ENCODE measurements at places on chromosomes 6 and 20.

GRCh38 chr6:12030993-12031550, 19.0 kb downstream of the HIVEP1 start:
- no peak overlapping the region for H3K27ac ChIP-seq
- H3K4me3 ChIP-seq, result no peak overlapping the region
- DNase-seq, result no peak

DNA sequence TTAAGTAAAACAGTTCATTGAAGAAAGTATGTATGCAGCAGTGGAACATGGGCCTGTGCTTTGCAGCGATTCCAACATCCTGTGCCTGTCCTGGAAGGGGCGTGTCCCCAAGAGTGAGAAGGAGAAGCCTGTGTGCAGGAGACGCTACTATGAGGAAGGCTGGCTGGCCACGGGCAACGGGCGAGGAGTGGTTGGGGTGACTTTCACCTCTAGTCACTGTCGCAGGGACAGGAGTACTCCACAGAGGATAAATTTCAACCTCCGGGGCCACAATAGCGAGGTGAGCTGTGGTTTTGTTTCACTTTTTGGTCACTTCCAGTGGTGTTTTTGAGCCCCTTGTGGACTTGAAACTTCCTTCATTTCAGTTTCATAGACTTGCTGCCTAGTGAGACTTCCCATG, 1.7 kb downstream of the TULP4 start:
- H3K36me3 ChIP-seq, result peaks cover 70% of the 10 kb centered on the region
- H3K27ac ChIP-seq, result no peak overlapping the region
- no peaks in the 10 kb centered on the region for H3K4me1 ChIP-seq
- no peaks in the 10 kb centered on the region for H3K27me3 ChIP-seq
- H3K4me3 ChIP-seq, result no peak overlapping the region
- no peak for DNase-seq

- H3K4me1 ChIP-seq, result no peaks in the 10 kb centered on the region
- H3K36me3 ChIP-seq, result peaks cover 5% of the 10 kb centered on the region
- no peak for DNase-seq
- H3K4me3 ChIP-seq, result no peak overlapping the region
These were observed 391.8 kb upstream of the SOX4 start for GRCh38 chr6:21201637-21202350.

- no peaks in the 10 kb centered on the region for H3K36me3 ChIP-seq
- no peak overlapping the region for H3K27ac ChIP-seq
- no peaks in the 10 kb centered on the region for H3K4me1 ChIP-seq
- DNase-seq, result no peak
These were observed 275.0 kb upstream of the SPTLC3 start for GRCh38 chr20:12733811-12734210.

DNA sequence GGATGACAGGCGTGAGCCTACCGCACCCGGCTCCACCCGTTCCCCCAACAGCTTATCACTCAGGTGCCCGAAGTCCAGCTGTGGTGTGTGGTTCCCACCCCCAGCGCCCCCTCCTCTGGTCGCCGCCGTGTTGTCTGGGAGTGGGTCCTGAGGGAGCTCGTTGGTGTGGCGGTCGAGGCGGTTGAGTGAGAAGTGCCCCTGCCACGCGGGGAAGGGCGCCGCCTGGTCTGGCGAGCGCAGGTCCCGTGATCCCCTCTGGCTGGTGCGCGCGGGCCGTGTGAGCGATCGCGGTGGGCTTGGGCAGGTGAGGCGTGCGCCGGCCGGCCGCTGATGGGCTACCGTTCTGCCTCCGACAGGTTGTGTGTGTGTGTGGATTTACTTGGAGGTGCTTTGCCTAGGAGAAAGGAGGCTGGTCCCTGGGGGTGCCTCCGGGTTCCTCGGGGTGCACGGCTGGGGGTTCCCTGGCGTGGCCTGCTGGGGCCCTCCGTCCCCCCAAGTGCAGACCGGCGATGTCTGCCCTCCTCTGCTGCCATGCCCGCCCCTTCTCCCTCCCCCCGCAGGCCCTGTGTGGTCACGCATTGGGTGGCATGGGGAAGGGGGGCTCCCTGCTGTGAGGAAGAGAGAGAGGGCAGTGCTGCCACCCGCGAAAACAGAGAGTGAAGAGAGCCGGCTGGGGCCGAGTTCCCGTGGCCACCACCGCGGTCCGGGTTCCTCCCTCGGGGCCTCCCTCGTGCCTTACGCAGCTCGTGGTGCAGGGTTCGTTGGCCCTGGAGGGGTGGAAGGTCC, 336.0 kb upstream of the DEFB115 start:
- H3K4me3 ChIP-seq, result no peak overlapping the region
- no peaks in the 10 kb centered on the region for H3K4me1 ChIP-seq
- no peaks in the 10 kb centered on the region for H3K27me3 ChIP-seq
- no peak overlapping the region for H3K27ac ChIP-seq

GRCh38 chr6:157478926-157479325, 97.9 kb downstream of the ZDHHC14 start:
- no peaks in the 10 kb centered on the region for H3K36me3 ChIP-seq
- H3K4me3 ChIP-seq, result no peak overlapping the region
- H3K27me3 ChIP-seq, result no peaks in the 10 kb centered on the region
- no peak for DNase-seq

DNA sequence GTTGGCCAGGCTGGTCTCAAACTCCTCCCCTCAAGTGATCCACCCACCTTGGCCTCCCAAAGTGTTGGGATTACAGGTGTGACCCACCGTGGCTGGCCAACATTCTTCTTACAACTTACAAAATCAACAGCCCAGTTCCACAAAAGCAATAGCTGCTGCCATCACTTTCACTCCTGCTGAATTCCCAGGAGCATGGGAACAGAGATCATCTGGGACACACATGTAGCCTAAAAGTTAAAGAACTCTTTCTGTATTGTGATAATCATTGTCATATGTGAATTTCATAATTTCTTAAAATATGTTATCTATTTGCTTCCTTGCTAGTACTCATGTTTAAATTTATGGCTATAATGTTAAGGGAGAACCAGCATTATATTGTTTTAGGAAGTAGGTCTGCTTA, 51.7 kb downstream of the NCOA6 start:
- no peaks in the 10 kb centered on the region for H3K4me1 ChIP-seq
- H3K27ac ChIP-seq, result no peak overlapping the region

DNA sequence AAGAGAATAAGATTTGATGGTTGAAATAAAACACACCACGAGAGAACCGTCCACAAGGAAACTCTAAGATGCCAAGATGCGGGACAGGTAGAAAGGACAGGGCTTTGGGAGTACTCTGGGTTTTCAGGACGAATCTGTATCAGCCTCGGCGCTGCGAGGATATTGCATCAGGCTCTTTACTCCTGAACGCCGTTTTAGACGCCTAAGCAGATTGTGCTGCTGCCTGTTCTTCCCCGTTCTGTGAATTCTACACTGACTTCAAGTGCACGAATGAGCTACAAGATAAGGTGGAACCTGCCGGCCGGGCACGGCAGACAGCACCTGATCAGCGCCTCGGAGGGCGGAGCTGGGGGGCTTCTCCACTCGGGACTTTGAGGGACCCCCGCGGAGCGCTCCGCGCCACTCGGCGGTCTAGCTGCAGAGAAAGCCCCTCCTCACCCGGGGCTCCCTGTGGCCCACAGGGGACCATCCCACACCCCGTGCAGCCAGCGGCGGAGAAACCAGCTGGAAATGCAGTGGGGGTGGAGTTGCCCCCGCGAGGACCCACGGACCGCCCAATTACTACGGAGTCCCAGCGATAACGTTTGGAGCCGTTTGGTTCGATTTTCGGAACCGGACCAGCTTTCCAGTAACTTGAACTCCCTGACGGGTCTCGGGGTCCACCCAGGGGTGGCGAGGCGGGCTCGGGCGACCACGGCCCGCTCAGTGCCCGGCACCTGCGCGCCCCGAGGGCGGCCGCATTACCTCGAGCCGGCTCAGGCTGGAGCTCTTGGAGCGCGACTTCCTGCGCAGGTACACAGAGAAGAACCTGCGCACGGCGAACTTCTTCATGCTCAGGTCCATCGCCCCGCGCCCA, 646 bp downstream of the RPS6KA2 start:
- peaks cover 40% of the 10 kb centered on the region for H3K27me3 ChIP-seq
- H3K36me3 ChIP-seq, result no peaks in the 10 kb centered on the region
- no peaks in the 10 kb centered on the region for H3K4me1 ChIP-seq

DNA sequence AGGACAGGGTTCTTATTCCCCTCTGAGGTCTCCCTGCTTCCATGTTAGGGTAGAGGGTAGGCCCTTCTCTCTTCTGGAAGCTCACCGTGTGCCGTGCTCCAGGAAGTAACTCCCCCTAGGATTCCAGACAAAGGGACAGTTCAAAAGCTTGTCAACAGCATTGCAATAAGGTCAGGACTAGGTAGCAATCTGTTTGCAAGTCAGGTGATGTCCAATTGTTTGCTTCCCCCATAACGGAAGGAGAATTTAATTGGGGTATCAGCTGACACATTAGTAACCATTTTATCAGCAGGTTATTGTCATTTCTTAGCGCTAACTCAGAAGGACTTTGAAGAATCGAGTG, 41.9 kb downstream of the SYNJ2 start:
- H3K36me3 ChIP-seq, result peaks cover 16% of the 10 kb centered on the region
- H3K27me3 ChIP-seq, result no peaks in the 10 kb centered on the region
- H3K27ac ChIP-seq, result no peak overlapping the region
- no peak overlapping the region for H3K4me3 ChIP-seq

GRCh38 chr6:150747155-150747554, 118.3 kb upstream of the MTHFD1L start:
- H3K4me3 ChIP-seq, result no peak overlapping the region
- H3K27ac ChIP-seq, result no peak overlapping the region
- DNase-seq, result no peak
- H3K36me3 ChIP-seq, result no peaks in the 10 kb centered on the region
- no peaks in the 10 kb centered on the region for H3K4me1 ChIP-seq

- no peak overlapping the region for H3K4me3 ChIP-seq
- H3K4me1 ChIP-seq, result no peaks in the 10 kb centered on the region
- H3K36me3 ChIP-seq, result no peaks in the 10 kb centered on the region
- no peak overlapping the region for H3K27ac ChIP-seq
- DNase-seq, result no peak
- no peaks in the 10 kb centered on the region for H3K27me3 ChIP-seq
These were observed 22.4 kb upstream of the SNX9 start for GRCh38 chr6:157800420-157801237.

DNA sequence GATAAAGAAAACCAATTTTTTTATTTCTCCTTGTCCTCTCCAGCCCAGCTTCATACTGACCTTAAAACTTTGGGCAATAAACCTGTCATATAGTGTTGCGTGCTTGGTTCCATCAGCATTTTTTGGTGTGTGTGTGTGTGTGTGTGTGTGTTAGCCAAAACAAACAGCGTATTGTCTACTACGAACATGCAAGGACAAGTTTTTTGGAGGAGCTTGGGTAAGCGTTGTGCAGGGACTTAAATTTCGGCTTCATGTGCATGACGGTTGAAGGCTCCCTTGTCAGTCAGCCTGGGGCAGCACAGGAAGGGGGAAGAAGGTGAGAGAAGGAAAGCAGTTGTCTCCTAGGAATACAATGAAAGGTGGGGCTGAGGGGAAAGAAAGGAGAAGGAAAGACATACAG, 62.0 kb upstream of the PAX1 start:
- H3K36me3 ChIP-seq, result no peaks in the 10 kb centered on the region
- no peak overlapping the region for H3K27ac ChIP-seq
- peaks cover 13% of the 10 kb centered on the region for H3K27me3 ChIP-seq
- peaks cover 7% of the 10 kb centered on the region for H3K4me1 ChIP-seq

- H3K4me1 ChIP-seq, result peaks cover 4% of the 10 kb centered on the region
- H3K27me3 ChIP-seq, result no peaks in the 10 kb centered on the region
- no peak for DNase-seq
- H3K36me3 ChIP-seq, result no peaks in the 10 kb centered on the region
These were observed 261.4 kb upstream of the JARID2 start for GRCh38 chr6:14984519-14984853.

DNA sequence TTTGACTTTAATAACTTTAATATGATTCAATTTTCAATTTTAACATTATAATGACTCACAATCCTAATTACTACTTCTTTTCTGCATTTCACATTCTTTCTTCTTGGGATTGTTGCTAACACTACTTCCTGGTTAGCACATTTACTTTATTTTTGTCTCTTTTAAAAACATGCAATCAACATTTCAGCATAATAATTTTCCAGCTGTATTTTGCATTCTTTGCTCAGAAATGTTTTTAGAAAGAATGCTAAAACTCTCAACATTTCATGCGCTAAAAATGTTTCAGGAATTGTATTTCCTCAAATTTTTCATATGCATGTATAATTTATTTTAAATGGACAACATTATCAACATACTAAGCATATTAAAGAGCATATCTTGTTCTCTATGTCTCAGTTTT, 1302.1 kb upstream of the GJE1 start:
- no peak for DNase-seq
- H3K4me3 ChIP-seq, result no peak overlapping the region
- no peaks in the 10 kb centered on the region for H3K4me1 ChIP-seq
- no peaks in the 10 kb centered on the region for H3K36me3 ChIP-seq

GRCh38 chr20:53445932-53446331, 147.7 kb downstream of the ZNF217 start:
- no peak overlapping the region for H3K27ac ChIP-seq
- no peaks in the 10 kb centered on the region for H3K27me3 ChIP-seq
- H3K4me3 ChIP-seq, result no peak overlapping the region
- H3K4me1 ChIP-seq, result no peaks in the 10 kb centered on the region
- DNase-seq, result no peak
- no peaks in the 10 kb centered on the region for H3K36me3 ChIP-seq

GRCh38 chr20:50056951-50057713, 55.8 kb downstream of the UBE2V1 start:
- no peak overlapping the region for H3K4me3 ChIP-seq
- no peaks in the 10 kb centered on the region for H3K36me3 ChIP-seq
- H3K27ac ChIP-seq, result no peak overlapping the region
- peaks cover 3% of the 10 kb centered on the region for H3K4me1 ChIP-seq
- no peaks in the 10 kb centered on the region for H3K27me3 ChIP-seq

DNA sequence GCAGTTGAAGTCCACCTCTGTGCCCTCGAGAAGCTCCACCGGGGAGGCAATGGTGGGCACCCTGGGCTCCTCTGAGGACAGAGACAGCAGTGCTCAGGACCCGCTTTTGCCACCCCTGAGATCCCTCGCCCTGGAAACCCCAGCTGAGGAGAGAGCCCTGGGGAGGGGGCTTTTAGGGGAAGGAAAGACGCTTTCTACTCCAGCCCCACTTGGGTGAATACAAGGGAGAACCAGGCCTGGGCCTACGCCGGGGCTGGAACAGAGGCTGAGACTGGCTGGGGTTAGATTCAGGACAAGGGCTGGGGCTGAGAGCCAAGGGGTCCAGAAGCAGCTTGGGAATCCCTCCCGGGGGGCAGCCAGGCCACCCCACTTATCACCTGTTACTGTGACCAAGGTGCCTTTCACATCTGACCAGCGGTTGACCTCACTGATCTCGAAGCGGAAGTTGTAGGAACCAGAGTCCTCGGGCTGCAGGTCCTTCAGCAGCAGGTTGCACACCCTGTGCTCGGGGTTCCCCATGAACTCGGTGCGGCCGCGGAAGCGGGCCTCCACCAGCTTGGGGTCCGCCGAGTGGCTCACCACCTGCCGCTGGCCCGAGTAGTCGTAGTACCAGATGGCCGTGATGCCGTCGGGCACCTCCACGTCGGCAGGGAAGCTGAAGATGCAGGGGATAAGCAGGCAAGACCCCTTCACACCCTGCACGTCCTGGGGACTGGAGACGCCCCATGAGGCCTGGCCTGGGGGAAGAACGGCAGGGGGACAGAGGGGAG, 6.2 kb downstream of the SIGLEC1 start:
- no peaks in the 10 kb centered on the region for H3K27me3 ChIP-seq
- no peak overlapping the region for H3K27ac ChIP-seq
- H3K4me1 ChIP-seq, result no peaks in the 10 kb centered on the region
- H3K36me3 ChIP-seq, result no peaks in the 10 kb centered on the region
- DNase-seq, result no peak
